Activated CD8-positive, alpha-beta memory T cell treated with anti-CD3 and anti-CD28 coated beads for 4 hours (primary cell): ENCODE measurements at places on chromosomes 4 and X.
A peak's percentile ranks its signal among the peaks of the same experiment; 100 is the strongest.

DNA sequence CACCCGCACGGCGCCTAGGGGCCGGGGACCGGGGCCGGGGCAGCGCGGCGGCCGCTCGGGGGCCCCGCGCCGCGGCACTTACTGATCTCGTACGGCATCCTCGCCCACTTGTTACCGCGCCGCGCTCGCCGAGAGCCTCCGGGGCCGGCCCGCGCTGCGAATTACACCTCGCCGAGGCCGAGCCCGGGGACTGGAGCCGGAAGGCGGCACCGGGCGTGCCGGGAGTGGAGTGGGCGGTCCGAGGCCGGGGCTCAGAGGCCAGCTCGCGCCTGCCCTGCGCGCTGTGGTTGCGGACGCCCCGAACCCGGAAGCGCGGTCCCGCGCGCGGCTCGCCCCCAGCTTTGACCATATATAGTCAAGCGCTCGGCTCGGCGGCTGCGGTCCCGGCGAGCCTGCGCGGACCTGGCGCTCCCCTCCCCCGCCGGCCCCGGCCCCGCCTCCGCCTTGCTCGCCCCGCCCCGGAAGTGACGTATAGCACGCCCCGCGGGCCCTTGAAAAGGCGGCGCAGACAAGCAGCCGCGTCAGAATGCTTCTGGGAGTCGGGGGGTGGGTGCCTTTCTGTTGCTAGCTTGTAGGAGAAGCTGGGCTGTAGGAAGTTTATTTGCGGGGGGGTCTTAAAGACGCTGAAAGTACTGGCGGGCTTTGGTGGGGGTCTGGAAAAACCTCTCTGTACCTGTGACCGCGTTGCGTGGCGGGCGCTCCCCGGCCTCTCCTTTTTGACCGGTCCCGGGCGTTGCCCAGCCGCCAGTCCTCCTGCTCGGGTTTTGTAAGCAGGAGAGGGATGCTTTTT lies at the start of gene WDR1:
WDR1 (minus strand) TSS at position 231 of the 790 bp plus-strand sequence; CDS start at position 98, 133 bp downstream.
- DNase-seq, result peak; percentile 87

- no peak for DNase-seq
Observed at GRCh38 chrX:54794028-54794427, 4.0 kb downstream of the ITIH6 start.

GRCh38 chr4:21470535-21470934 lies 478.0 kb downstream of the KCNIP4 start:
- no peak for DNase-seq

GRCh38 chr4:184906480-184907097 lies 80.8 kb upstream of the ACSL1 start:
- DNase-seq, result no peak

DNA sequence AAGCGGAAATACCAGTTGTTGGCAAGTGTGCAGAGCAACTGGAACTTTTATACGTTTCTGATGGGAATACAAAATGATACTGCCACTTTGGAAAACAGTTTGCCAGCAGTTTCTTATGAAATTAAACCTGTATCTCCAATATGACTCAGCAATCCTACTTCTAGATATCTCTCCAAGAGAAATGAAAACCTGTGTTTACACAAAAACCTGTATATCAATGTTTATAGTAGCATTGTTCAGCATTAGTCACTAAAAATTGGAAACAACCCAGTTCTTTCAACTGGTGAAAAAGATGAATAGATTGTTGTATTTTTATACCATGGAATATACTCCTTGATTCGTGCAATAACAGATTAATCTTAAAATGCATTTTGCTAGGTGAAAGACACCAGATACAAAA lies 26.8 kb downstream of the ATP7A start:
- no peak for DNase-seq

- DNase-seq, result no peak
Observed at GRCh38 chr4:14178421-14178820, 550.9 kb upstream of the BOD1L1 start.

GRCh38 chr4:181819946-181820345 lies 423.3 kb upstream of the TENM3 start:
- no peak for DNase-seq

DNA sequence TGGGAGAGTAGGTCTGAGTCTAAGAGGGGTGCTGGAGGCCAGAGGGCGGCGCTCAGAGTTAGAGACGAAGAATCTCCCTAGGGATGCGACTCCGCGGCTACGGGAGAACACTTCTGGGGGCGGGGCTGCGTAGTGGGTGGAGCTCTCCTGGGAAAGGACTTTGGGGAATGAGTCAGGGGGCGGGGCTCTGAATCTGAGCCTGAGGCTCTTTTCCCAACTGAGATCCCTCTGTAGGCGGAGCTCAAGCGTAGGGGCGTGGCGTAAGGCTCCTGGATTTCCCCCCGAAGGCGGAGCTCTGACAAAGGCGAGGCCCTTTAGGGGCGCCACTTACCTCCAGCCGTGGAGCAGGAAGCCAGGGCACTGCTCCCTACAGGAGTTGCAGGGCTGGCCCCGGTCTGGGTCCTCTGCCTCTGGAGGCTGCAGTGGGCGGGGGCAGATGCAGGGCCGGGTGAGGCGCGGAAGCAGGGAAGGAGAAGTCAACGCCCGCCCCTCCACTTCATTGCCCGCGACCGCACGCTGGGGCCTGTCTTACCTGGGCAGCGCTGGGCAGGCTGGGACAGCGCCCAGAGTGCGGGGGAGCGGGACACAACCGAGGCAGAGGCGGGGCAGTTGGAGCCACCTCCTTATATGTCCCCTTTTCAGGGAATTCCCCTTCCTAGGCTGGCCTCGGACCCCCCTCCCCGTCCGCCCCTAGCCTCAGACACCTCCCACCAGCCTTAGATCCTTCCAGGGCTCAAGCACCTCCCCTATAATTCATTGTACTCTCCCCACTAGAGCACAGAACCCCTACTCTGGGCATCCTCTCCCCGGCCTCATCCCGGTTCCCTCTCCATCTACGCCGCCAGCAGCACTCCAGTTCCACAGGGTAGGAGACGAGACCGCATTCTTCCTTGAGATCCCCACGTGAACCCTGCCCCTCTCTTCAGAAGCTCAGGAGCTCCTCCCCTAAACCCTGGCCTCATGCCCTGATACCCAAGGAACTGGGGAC lies 1.6 kb downstream of the PRICKLE3 start:
- DNase-seq, result no peak

DNA sequence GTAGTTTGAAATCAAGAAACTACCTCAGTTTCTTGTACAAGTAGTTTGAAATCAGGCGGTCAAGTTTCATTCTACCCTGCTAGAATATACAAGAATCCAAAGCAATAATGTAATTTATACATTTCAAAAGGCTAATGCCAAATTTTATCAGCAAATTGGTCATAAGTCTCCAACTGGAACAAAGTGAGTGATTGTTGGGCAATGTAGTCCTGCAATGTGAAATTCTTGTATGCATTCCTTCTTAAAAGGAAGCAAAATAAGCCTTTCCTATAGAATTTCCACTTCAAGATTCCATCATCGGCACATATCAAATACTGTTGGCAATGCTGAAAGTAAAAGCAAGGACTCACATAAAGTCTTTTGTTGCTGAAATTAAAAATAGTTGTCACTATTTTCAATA lies 334.9 kb downstream of the IL1RAPL1 start:
- no peak for DNase-seq

GRCh38 chr4:67608027-67608426 lies 49.5 kb downstream of the STAP1 start:
- no peak for DNase-seq

GRCh38 chr4:110175634-110176033 lies 22.8 kb downstream of the ELOVL6 start:
- DNase-seq, result no peak

DNA sequence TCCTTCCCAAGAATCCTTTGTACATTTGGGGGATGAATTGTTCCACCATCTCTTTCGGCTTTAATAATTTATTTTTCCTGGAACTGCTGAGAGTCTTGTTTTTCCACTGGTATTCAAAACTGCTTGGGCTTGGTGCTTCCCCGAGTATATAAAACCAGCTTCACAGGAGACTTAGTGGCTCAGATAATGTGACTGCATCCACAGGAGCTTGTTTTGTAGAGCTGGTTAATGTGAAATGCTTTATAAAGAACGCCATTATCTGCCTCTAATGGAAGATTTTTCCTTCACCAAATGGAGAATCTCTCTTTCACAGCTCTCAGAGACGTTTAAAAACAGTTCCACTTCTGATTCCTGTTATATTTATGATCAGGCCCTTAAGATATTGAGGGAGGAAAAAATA lies 935.5 kb downstream of the RAB28 start:
- DNase-seq, result no peak

GRCh38 chrX:54357414-54358377 lies at the start of gene WNK3:
WNK3 (minus strand) TSS chrX:54358046.
- DNase-seq, result peak; percentile 8

GRCh38 chrX:105307762-105308161 lies 87.3 kb upstream of the TEX13A start:
- DNase-seq, result no peak

DNA sequence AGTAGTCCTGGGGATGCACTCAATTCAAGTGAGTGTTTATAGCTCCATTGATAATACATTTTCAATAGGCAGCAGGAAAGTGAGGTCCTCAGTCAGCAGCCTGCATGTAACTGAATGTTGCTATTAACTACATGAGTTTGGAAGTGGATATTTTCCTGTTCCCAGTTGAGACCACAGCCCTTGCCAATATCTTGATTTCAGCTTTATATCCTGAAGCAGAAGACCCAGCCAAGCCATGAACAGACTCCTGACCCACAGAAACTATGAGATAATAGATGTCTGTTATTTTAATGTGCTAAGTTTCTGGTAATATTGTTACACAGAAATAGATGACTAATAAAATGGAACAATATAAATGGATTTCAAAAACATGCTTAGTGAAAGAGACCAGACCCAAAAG lies 63.7 kb downstream of the VSIG4 start:
- DNase-seq, result no peak

DNA sequence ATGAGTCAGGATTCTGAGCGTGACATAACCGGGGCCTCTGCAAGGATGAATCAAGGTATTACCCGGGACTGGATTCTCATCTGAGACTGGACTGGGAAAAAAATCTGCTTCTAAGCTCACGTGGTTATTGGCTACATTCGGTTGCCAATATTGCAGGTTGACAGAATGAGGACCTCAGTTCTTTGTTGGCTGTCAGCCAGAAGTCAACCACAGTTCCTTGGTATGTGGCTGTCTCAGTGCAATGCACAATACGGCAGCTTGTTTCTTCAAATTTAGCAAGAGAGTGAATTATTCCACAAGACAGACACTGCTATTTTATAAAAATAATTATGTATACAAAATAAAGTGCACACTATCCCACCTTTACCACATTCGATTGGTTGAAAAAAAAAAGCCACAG lies 424.2 kb downstream of the KLHL4 start:
- DNase-seq, result no peak

GRCh38 chrX:136417806-136418205 lies 69.9 kb upstream of the BRS3 start:
- no peak for DNase-seq

DNA sequence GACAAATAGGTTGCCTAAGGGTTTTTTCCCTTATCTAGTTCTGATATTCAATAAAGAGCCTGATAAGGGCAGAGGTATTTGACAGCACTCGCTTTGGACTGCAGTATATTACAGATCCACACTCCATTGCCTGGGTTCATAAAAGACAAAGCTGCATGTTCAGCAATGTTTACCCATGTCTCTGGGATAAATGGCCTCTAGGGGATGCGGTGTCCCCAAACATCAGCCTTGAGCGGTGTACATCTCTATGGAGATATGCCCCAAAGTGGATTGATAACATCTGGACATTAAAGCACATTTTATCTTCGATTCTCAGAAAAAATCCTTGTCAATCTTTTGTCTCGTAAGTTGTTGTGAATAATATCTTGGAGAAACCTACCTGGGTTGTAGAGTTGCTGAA lies 660.8 kb upstream of the AADAT start:
- DNase-seq, result no peak

GRCh38 chr4:124555959-124556358 lies 156.6 kb downstream of the ANKRD50 start:
- no peak for DNase-seq

GRCh38 chr4:2092669-2093053 lies 33.5 kb downstream of the NAT8L start:
- DNase-seq, result no peak

GRCh38 chr4:110998320-110998719 lies 375.4 kb upstream of the PITX2 start:
- DNase-seq, result no peak

DNA sequence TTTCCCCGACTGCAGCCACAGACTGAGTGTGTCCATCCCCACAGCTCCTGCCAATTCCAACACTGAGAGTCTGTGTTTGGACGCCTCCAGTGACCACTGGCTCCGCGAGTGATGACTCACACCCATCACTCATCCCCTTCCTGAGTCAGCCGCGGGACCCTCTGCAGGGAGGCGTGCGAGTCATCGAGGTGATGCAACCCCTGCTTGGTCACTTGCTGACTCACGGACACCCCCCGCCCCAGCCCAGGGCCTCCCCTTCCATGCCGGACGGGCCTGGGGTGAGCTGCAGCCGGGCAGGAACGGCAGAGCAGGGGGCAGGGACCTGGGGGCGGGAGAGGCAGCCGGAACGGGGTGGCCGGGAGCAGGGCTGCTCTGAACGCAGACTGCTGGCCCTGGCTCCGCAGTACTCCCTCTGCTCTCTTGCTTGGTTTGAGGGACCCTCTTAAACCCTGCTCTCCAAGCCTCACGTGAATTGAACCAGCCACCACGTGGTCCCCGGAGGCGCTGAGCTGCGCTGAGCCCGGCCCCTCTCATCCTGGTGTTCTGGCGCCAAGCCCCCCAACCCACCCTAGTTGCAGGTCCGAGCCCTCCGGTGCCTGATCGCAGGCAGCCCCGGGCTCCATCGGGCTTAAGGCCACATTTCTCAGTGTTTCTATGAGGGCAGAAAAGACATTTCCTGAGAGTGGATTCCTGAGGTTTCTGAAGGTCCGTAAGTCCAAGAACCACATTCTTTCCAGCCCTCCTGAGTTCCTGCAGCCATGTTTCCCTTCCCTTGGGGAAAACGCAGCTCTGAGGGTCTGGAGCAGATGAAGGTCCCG lies 32.4 kb downstream of the FGFRL1 start:
- no peak for DNase-seq

GRCh38 chr4:2009651-2010233 lies 968 bp upstream of the NELFA start:
- DNase-seq, result peak; percentile 11

DNA sequence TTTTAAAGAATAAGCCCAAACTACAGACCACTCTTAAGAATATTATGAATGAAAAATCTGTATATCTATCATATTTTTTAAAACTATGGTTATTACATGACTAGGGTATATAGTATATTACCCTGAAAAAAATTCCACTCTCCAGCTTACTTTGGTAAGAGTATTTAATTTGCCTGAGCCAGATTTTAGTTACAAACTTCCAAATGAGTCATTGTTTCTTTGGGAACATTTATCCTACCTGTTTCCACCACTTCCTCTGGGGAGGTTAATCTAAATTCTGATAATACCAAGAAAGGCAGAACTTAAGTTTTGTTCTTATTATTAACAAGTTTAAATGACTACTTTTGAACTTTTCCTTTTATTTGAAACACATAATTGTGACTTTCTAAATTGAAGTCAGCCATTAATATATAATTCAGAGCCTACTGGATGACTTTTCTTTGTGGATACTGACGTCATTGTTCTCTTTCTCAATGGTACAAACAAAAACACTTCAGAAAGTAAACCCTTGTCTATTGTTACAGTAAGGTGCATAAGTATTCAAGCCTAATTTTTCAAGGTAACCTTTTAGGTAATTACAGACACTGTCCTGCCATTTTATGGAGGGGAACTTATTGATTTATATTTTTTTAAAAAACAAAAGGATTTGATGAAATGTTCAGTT lies 135.6 kb upstream of the TLL1 start:
- no peak for DNase-seq

- no peak for DNase-seq
Observed at GRCh38 chr4:7763788-7764187, 175.9 kb downstream of the AFAP1 start.

GRCh38 chr4:52106660-52107059 lies 55.6 kb downstream of the SPATA18 start:
- DNase-seq, result no peak

- no peak for DNase-seq
Observed at GRCh38 chr4:67568820-67569219, 10.3 kb downstream of the STAP1 start.
